ENCODE measurements at places on chromosomes 2 and 18. TPM values are rescaled to one million over a fixed set of nuclear protein-coding genes. Genes with fewer than 3 reads are reported as not detected.

Gene DYNC1I2
- total RNA-seq = 55.3 TPM

Gene AOX1
- 0.05 TPM for total RNA-seq

Gene SERPINB11
- total RNA-seq = not detected

GRCh38 chr2:19321946-19322345 is 36.5 kb downstream of the OSR1 start:
- no peak for DNase-seq

GRCh38 chr2:123696021-123696420 is 329.1 kb upstream of the CNTNAP5 start:
- no peak for DNase-seq

GRCh38 chr2:62354771-62355561 is 151.0 kb downstream of the TMEM17 start:
- DNase-seq = no peak
